Activated T-helper 2 cell treated with anti-CD3 and anti-CD28 coated beads, Interferon-gamma antibody, Interleukin-2, Interleukin-4, amounts not matched to agents 10 μg/mL and 5 μg/mL and 100 μg/mL, durations not matched to agents 14 hours and 24 hours and 36 hours (primary cell): ENCODE measurements at places on chromosomes 11 and 22. TPM values are rescaled to one million over a fixed set of nuclear protein-coding genes. Genes with fewer than 3 reads are reported as not detected.

DNA sequence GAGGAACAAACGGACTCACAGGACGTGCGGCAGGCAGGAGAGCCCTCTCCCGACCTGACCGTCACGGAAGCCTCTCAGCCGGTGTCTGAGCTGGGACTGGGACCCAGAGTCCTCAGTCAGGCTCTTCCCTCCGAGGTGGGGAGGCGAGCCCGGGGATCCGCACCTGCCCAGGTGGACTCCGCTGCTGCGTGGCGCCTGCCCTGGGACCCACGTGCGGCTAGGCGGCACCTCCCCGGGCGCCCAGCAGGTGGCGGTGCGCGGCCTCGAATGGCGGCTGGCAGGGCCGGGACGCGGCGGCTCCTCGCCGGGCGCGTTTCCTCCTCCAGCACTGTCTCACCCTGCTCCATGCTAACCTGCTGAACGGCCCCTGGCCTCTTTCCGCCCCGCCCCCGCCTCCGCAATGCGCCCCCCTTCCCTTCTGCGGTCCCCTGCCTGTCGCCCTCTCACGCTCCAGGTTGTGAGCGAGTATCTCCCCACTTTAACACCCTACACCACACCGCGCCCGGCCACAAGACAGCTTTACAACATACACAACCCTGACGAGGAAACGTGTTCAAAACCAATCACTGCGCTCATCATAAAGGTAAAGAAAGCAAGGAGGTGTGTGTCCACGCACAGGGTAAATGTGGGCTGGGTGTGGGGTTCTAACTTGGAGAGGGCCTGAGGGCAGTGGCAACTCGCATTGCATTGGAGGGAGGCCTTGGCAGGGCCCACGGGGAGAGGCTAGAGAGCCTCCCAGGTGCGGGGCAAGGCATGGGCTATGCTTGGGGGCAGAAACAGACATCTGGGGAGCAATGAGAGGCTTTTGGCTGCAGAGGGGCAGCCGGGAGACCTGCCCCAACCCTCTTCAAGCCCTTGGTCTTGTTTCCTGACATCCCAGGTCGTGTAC, 25.9 kb upstream of the ATXN10 start:
- H3K27ac ChIP-seq: no peak overlapping the region
- no peaks in the 10 kb centered on the region for H3K36me3 ChIP-seq
- peaks cover 43% of the 10 kb centered on the region for H3K27me3 ChIP-seq
- peak; percentile 66 for DNase-seq

DNA sequence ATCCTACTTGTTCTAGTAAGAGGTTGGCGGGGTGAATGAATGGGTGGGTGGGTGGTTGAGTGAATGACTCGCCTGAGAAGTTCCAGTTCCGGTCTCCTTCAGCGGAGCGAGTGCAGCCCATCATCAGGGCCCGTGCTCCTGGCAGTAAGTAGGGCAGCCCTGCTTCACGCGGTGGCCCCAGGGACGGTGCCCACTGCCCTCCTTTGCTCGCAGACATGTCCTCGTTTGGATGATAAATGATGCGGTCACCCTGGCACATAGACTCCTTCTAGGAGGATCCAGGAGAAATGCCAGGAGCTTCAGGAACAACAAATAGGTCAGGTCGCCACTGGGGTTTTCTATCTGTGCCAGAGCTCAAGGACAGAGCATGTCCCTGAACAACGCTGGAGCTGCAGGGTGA, 370.8 kb downstream of the CTTN start:
- H3K4me3 ChIP-seq: no peak overlapping the region
- no peaks in the 10 kb centered on the region for H3K27me3 ChIP-seq
- no peaks in the 10 kb centered on the region for H3K36me3 ChIP-seq
- no peak for DNase-seq
- no peaks in the 10 kb centered on the region for H3K4me1 ChIP-seq
- no peak overlapping the region for H3K27ac ChIP-seq

DNA sequence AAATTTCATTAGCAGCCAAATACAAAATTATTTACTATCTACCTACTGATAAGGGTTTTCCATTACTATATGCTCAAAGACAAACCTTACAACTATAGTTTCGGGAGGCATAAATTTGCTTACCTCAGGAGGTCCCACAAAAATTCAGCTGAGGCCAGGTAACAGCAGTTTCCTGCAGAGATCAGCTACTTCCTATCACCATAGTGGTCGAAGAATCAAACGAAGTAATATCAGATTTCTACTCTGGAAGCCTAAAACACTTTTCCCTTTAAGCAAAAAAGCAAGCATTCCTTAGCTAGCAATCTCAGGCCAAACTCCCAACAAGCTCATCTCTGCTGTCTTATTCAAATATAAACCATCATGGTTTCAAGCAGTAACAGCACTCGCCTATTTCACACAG, 3.1 kb downstream of the NAP1L4 start:
- DNase-seq: no peak
- peaks cover 65% of the 10 kb centered on the region for H3K36me3 ChIP-seq
- peak overlapping the region; percentile 99 for H3K27ac ChIP-seq
- H3K27me3 ChIP-seq: no peaks in the 10 kb centered on the region

GRCh38 chr11:132802947-132803346, 729.4 kb downstream of the OPCML start:
- H3K36me3 ChIP-seq: no peaks in the 10 kb centered on the region
- no peak for DNase-seq
- H3K4me3 ChIP-seq: no peak overlapping the region
- no peaks in the 10 kb centered on the region for H3K27me3 ChIP-seq

DNA sequence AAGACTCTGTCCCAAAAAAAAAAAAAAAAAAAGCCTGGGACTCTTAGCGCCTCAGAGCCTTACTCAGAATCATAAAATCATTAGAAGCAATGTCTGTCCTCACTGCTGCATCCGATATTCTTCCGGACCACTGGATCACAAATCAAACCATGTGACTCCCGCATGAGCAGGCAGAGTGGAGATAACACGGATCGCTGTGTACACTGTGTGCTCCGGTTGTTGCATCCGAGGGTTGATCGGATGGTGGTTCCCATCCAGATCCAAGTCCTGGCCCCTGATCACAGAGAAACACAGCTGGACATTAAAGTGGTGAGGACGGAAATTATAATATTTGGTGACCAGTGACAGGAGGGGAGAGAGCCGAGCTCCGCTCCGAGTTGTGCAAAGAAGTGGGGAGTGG, 9.7 kb upstream of the TXNRD2 start:
- H3K27me3 ChIP-seq: no peaks in the 10 kb centered on the region
- no peak for DNase-seq
- no peak overlapping the region for H3K4me3 ChIP-seq
- H3K36me3 ChIP-seq: peaks cover 21% of the 10 kb centered on the region
- H3K27ac ChIP-seq: no peak overlapping the region

- peak overlapping the region; percentile 77 for H3K4me3 ChIP-seq
- DNase-seq: no peak
- peaks cover 17% of the 10 kb centered on the region for H3K4me1 ChIP-seq
- H3K36me3 ChIP-seq: peaks cover 8% of the 10 kb centered on the region
- peaks cover 46% of the 10 kb centered on the region for H3K27me3 ChIP-seq
- no peak overlapping the region for H3K27ac ChIP-seq
Measured at GRCh38 chr11:16923987-16924386, 90.2 kb downstream of the PLEKHA7 start.

DNA sequence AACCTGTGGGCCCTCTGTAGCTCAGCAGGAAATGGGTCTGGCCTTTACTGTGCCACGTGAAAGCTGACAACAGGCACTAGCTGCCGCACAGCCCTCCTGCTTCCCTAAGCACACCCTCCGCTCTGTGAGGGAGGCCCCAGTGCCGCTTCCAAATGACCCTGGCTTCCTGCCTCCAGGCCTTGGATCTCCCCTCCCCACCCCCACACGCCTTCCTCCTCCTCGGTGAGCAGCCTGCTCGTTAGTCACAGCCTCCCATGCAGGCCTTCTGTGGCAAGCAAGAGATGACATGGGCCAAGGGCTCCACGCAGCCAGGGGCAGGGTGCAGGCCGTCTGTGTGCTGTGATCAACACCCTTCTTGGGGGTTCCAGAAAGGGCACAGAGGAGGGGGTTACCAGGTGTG, 15.3 kb upstream of the RASL10A start:
- peaks cover 30% of the 10 kb centered on the region for H3K36me3 ChIP-seq
- H3K27ac ChIP-seq: no peak overlapping the region
- no peaks in the 10 kb centered on the region for H3K4me1 ChIP-seq
- H3K27me3 ChIP-seq: no peaks in the 10 kb centered on the region
- no peak overlapping the region for H3K4me3 ChIP-seq

GRCh38 chr11:104546501-104546900, 351.8 kb downstream of the CASP12 start:
- H3K4me3 ChIP-seq: no peak overlapping the region
- no peak overlapping the region for H3K27ac ChIP-seq
- H3K4me1 ChIP-seq: no peaks in the 10 kb centered on the region
- H3K36me3 ChIP-seq: no peaks in the 10 kb centered on the region
- H3K27me3 ChIP-seq: peaks cover 2% of the 10 kb centered on the region

DNA sequence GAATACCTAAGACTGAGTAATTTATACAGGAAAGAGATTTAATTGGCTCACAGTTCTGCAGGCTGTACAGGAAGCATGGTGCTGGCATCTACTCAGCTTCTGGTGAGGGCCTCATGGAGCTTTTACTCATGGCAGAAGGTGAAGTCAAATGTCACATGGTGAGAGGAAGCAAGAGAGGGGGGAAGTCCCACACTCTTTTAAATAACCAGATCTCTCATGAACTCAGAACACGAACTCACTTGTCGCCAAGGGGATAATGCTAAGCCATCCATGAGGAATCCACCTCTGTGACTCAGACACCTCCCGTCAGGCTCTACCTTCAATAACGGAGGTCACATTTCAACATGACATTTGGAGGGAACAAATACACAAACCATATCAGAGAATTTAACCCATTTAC, 42.2 kb downstream of the BIRC2 start:
- H3K27ac ChIP-seq: no peak overlapping the region
- H3K4me1 ChIP-seq: peaks cover 7% of the 10 kb centered on the region
- DNase-seq: no peak
- H3K27me3 ChIP-seq: no peaks in the 10 kb centered on the region
- H3K36me3 ChIP-seq: peaks cover 53% of the 10 kb centered on the region

- H3K27ac ChIP-seq: no peak overlapping the region
- no peak overlapping the region for H3K4me3 ChIP-seq
- no peaks in the 10 kb centered on the region for H3K36me3 ChIP-seq
- H3K4me1 ChIP-seq: peaks cover 10% of the 10 kb centered on the region
Measured at GRCh38 chr11:27696115-27696514, 4.1 kb downstream of the BDNF start.

- no peaks in the 10 kb centered on the region for H3K27me3 ChIP-seq
- DNase-seq: no peak
- peaks cover 34% of the 10 kb centered on the region for H3K4me1 ChIP-seq
- peaks cover 13% of the 10 kb centered on the region for H3K36me3 ChIP-seq
- no peak overlapping the region for H3K4me3 ChIP-seq
- H3K27ac ChIP-seq: no peak overlapping the region
Measured at GRCh38 chr22:37187552-37187890, 526 bp downstream of the C1QTNF6 start.

GRCh38 chr11:74992852-74993251, 4.1 kb downstream of the NEU3 start:
- H3K36me3 ChIP-seq: peaks cover 44% of the 10 kb centered on the region
- DNase-seq: no peak
- no peaks in the 10 kb centered on the region for H3K27me3 ChIP-seq
- H3K4me3 ChIP-seq: no peak overlapping the region

- no peak for DNase-seq
- H3K4me1 ChIP-seq: peaks cover 34% of the 10 kb centered on the region
- no peak overlapping the region for H3K4me3 ChIP-seq
- H3K36me3 ChIP-seq: peaks cover 8% of the 10 kb centered on the region
- peak overlapping the region; percentile 89 for H3K27ac ChIP-seq
Measured at GRCh38 chr22:37632174-37633088, 7.0 kb upstream of the SH3BP1 start.

DNA sequence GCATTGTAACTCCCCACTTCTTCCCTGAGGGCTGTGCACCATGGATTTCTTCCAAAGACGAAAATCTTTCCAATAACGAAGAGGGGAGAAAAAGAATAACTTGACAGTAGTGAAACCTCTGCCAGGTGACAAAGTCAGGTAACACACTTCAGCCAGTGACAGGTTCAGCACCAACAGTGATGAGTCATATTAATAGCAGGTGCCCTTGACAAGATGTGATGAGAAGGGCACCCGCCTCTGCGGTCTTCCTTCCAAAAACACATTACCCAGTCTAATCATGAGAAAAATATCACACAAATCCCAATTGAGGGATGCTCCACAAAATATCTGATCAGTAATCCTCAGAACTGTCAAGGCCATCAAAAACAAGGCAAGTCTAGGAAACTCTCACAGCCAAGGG, 157.8 kb downstream of the EFCAB6 start:
- H3K27ac ChIP-seq: no peak overlapping the region
- H3K4me3 ChIP-seq: no peak overlapping the region
- H3K4me1 ChIP-seq: no peaks in the 10 kb centered on the region
- peaks cover 2% of the 10 kb centered on the region for H3K27me3 ChIP-seq

- no peak for DNase-seq
- peaks cover 4% of the 10 kb centered on the region for H3K4me1 ChIP-seq
Measured at GRCh38 chr11:7019500-7020182, 505 bp downstream of the ZNF214 start.

Gene APOA4
- not detected in 2 replicates for total RNA-seq

Gene MCHR1
- not detected in 2 replicates for total RNA-seq

Gene DRD4
- total RNA-seq: 0.18 and 0.30 TPM in 2 replicates

Gene MS4A7
- total RNA-seq: not detected in 2 replicates

Gene TBX10
- not detected in 2 replicates for total RNA-seq

Gene SDHAF2
- 41.6 and 46.4 TPM in 2 replicates for total RNA-seq

Gene C22orf42
- total RNA-seq: not detected in 2 replicates

Gene ANKK1
- total RNA-seq: 0.11 TPM in 1 of 2 replicates, not detected in the other

Gene DERL3
- 10.3 TPM in 2 replicates for total RNA-seq

Gene GVQW3
- 4.3 and 4.4 TPM in 2 replicates for total RNA-seq

Gene GSTT2
- not detected in 2 replicates for total RNA-seq

Gene RFPL3
- not detected in 2 replicates for total RNA-seq

Gene RAB3IL1
- 0.09 TPM in 1 of 2 replicates, not detected in the other for total RNA-seq
